ENCODE measurements at places on chromosomes 7 and 10.

- no peak for DNase-seq
Measured at GRCh38 chr10:36051500-36051991, 409.4 kb upstream of the FZD8 start.

DNA sequence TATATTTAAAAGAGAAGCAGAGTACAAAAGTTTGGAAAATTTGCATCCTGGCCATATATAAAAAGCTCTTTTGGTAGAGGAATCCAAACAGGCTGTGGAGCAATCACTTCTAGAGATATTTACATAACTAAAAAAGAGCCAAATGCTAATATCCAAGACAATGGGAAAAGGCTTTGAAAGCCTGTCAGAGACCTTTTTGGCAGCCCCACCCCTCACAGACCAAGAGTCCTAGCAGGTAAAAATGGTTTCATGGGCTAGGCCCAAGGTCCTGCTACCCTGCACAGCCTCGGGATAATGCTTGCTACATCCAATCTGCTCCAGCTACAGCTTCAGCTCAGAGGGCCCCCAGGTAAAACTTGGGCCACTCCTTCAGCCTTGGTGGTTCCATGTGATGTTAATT lies 430.2 kb upstream of the KCND2 start:
- DNase-seq: no peak

DNA sequence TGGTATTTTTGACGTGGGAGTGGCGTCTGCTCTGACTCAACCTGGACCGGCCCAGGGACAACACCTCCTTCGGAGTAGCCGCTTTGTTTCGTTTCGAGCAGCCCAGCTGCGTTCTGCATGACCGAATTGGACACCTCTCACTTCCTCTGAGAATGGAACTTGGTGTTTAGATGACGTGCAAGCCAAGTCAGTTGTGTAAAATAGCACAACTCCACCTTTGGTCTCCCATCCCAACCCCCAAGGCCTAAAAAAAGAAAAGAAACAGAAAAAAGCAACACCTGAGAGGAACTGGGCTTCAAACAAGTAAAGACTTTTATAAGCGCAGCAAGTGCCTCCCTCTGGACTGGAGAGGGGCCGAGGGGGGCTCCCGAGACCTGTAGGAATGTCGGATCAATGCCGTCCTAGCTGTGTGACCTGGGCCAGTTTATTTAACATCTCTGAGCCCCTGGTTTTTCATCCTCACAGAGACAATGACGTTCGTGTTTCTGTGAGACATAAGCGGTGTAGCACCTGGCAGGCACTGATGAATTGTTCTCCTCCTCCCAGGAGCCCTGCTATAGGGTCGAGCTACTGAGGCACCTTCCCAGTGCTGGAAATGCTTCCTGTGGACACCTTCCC lies 52.0 kb upstream of the SMNDC1 start:
- DNase-seq: peak; percentile 65

GRCh38 chr10:103750836-103751235 lies 104.5 kb downstream of the SH3PXD2A start:
- DNase-seq: no peak
